ENCODE measurements at places on chromosomes 1 and 21.

GRCh38 chr1:208990456-208990855, 593.1 kb upstream of the CAMK1G start:
- DNase-seq = no peak

- no peak for DNase-seq
Observed at GRCh38 chr1:206946261-206946660, at the start of gene PIGR. Gene PIGR, minus strand, starts transcription at chr1:206946466. Its CDS starts 5,935 bp downstream, at chr1:206940531.

GRCh38 chr1:227846265-227846858, 30.9 kb downstream of the PRSS38 start:
- no peak for DNase-seq

GRCh38 chr1:171485375-171486047, at the start of gene PRRC2C:
Gene PRRC2C, plus strand, starts transcription at chr1:171485530. Its CDS starts 26,559 bp downstream, at chr1:171512089.
- DNase-seq = peak; percentile 90

DNA sequence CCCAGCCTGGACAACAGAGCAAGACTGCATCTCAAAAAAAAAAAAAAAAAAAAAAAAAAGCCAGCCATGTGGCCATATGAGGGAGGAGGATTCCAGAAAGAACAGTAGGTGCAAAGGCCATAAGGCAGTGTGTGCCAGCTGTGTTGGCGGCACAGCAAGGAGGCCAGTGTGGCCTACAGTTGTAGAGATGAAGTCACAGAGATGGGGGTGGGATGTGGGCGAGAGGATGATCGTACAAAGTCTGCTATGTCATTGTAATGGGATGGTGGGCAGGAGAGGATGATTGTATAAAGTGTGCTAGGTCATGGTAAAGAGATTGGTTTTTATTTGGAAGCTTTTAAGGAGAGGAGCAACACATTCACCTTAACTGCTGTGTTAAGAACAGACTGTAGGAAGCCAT, 9.8 kb upstream of the CR1 start:
- no peak for DNase-seq

GRCh38 chr1:245155272-245156040, 671 bp downstream of the KIF26B start:
- no peak for DNase-seq

DNA sequence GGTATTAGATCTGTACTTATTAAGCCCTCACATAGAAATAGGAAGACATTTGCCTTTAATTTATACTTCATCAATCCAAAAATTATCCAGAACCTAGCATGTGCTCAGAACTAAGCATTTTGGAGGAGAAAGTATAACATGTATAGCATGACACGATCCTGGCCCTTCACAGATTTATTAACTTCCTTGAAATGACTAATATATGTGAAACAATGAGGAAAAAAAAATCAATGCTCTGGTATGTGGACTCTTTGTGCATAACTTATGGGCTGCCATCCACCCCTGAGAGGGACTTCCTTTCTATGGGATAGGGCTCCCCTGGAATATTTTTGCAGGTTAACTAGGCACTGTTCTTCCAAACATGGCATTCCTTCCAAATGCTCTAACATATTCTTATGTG, 36.6 kb downstream of the CCDC185 start:
- DNase-seq = no peak

GRCh38 chr1:209106237-209106741, 477.2 kb upstream of the CAMK1G start:
- DNase-seq = no peak

- DNase-seq = no peak
Observed at GRCh38 chr1:239204401-239204800, 182.0 kb upstream of the CHRM3 start.

DNA sequence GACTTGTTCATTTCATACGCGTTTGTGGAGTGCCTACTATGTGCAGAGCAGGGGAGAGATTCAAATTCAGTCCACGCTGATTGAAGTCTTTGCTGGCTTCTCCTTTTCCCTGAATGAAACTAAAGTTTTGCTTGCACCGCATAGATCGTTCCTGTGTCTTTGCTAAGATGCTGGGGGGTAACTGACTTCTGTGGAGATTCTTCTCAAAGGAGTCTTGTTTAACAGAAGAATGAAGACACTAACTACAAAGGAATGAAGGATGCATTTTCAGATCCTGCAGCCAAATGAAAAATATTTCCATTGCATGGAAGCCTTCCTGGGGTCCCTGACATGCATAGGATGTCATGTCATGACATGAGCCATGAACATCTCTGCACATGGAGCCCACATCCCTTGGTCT, 26.9 kb upstream of the H6PD start:
- no peak for DNase-seq

DNA sequence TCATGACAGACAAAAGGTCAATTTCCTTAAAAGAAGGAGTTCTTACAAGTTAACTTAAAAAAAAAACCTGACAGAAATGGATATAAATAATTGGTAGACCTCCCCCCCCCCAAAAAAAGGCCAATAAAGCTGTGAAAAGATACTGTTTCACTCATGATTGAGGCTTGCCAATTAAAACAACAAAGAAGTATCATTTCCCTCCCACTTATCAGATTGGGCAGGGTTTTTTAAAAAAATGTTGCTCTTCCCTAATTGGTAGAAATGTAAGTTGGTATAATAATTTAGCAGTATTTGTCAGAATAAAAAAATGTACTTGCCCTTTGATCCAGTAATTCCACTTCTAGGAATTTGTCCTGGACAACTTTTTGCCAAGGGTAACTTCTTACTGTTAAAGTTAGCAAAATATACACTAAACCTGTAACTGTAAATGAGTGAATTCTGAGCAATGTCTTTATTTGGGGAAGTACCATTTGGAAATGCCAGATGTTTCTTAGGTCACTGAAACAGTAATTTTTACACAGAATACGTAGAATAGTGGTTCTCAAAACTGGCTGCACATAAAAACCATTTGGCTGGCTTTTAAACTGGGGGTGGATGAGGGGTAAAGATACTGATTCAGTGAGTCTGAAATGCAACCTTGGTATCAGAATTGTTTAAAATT, 17.5 kb downstream of the RNF2 start:
- DNase-seq = no peak

- DNase-seq = no peak
Observed at GRCh38 chr1:29546496-29546895, 310.2 kb downstream of the PTPRU start.

GRCh38 chr1:73839922-73840321, 358.1 kb downstream of the LRRIQ3 start:
- DNase-seq = no peak

DNA sequence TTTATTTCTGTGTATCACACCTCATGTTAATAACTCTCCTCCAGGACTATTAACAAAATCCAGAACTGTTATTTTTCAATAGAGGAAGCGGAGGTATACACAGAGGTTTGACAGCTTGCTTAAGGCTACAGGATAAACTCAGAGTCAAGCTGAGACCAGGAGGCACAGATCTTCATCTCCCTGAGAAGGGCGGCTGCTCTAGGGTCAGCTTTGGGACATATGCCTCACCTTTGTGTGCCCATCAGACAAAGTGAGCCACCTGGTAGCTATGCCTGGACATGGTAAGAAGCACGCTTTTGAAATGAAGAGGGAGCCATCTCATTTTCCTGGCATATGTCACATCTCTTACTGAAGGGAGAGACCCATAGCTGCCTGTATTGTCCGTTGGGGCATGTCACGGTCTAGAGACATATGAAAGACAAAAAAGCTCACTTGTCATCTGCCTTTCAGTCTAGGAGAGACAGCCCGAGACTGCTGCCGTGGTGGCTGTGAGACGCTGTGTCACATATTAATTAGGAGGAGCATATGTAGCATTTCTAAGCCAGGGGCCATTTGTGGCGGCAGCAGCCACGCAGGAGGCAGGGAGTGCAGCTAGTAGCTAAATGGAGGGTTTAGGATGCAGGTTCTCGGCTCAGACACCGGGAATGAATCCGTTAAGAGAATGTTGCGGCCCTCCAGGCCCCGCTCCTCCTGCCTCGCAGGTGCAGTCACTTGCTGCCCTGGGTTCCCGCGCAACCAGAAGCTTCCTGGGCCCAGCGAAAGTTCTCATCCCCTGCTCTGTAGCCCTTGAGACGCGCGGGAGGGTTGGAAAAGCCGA, 161.3 kb upstream of the C1orf21 start:
- no peak for DNase-seq

GRCh38 chr1:41369531-41369930, 8.3 kb downstream of the FOXO6 start:
- DNase-seq = no peak

GRCh38 chr1:18901952-18902522, 318 bp downstream of the ALDH4A1 start:
- DNase-seq = no peak

- DNase-seq = no peak
Observed at GRCh38 chr1:229264487-229264886, 6.4 kb upstream of the RAB4A start.

- no peak for DNase-seq
Observed at GRCh38 chr1:208834381-208835096, 590.4 kb upstream of the PLXNA2 start.

GRCh38 chr1:119316870-119317416, 51.6 kb upstream of the HAO2 start:
- no peak for DNase-seq

DNA sequence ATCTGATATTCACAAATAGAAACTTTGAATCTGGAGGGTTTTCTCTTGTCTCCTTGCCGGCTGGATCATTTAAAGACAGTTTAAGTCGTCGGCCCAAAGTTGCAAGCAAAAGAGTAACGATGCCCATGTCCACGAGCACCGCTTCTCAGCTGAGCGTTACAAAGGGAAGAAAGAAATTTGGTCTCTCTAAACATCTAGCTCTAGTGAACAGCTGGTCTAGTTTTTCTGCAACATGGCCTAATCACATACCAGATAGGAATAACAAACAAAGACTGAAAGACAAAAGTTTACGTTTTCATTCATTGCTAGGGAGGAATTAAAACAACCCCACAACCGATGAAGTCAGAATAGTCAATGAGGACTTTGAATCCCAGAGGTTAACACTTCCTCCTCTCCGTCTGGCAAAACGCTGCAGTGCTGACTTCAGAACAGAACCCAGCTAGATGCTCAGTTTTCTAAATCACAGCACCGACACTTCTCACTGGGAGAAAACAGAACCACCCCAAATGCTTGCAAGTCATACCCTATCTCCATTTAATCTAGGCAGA, 69.4 kb downstream of the NTPCR start:
- no peak for DNase-seq

DNA sequence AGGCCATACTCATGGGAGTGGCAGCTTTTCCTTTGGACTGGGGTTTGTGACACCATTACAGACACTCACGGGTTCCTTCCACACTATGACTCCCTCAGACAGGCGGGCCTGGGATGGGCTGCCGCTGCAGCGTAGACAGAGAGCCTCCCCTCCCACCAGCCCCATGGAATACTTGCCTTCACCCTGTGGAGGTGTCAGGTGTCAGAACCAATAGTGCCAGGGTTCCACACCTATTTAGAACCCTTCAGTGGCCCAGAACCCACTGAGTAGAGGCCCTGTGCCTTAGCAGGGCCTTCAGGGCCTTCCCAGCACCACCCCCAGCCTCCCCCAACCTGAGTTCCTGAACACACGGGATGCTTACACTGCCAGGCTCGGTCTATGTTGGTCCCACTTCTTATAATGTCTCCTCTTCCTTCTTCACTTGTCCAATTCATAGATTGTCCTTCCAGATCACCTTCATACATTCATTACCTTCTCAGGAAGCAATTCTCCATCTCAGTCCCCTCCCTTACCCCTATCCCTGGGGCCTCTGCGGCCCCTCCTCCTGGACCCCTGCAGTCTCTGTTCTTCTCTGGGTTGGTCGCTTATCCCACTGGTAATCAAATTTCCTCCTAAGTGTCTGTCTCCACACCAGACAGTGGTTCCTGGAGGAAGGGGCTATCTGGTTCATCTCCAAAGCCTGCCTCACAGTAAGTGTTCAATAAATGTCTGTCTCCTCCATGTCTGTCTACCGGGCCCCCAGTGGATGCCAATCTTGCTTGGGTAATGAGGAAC, 1.4 kb upstream of the RHBG start:
- no peak for DNase-seq

- no peak for DNase-seq
Observed at GRCh38 chr1:214824763-214825162, 221.8 kb downstream of the CENPF start.

GRCh38 chr1:240098534-240098933, 6.9 kb downstream of the FMN2 start:
- DNase-seq = no peak

DNA sequence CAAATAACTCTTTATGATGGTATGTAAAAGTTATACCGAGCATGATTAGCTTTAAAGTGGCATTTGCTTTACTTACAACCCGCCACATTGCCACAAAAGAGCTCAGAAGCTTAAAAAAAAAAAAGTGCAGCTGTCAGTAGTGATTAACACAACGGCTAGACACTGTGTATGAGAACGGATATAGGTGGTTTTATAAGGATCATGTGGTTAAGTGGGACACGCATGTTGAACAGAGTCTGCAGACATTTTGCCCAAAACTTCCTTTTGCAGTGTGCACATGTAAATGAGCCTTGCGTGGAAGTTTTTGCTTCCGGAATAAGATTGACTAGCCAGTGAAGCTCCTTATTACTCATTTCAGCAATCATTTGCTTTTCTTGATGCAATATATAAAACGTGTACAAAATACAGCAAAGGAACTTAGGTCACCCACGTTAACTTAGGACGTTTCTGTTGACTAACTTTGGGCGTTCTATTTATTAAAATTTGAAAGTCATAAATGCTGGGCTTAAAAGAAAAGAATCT, 58.7 kb upstream of the RGS1 start:
- DNase-seq = peak; percentile 29

DNA sequence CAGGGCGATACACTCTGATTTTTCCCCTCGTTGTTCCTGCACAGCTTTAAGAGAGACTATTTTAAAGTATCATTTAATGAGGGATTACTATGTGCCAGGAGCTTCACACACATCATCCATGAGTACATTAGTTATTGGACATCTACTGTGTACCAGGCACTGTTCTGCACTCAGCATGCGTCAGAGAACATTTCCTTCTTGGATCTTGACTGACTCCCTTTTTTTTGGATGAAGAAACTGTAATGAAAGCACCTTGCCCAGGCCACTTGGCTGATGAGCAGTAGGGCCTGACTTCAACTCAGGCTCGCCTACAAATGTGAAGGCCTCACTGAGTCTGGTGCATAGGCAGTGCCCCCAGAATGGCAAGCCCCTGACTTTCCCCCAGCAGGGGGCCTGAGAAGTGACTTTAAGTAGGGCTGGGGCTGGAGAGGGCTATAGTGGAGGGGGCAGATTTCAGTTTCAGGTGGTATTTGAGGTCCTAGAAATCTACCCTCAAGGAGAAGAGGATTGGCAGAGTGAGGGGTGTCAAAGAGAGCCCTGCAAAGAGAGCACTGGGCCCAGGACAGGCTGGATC, 50.0 kb downstream of the PTPRU start:
- DNase-seq = no peak

DNA sequence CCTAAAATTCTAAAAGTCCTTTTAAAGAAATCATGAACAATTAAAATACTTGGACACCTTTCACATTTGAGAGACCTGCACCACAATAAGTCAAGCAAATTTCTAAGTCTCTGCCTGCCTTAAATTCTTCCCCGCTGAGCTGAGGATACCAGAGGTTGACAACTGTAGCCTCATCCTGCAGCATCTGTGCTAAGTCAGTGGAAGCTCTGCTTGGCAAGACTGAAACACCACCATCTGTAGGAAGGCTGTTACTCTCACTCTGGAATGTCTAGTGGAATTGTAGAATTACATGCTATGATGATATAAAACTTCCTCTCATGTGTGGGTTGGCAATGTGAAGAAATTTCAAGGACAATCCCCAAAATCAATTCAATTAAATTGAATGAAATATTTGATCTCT, 1756.5 kb downstream of the NCAM2 start:
- DNase-seq = no peak

Data from activated T-helper 1 cell treated with Interleukin-2 at 50 U/mL for 16 hours (primary cell).